Stimulated activated CD8-positive, alpha-beta memory T cell treated with anti-CD3 and anti-CD28 coated beads, Interleukin-4, amount 100 ng/mL, for 1 hour (primary cell): ENCODE measurements at places on chromosomes 2 and 18.

DNA sequence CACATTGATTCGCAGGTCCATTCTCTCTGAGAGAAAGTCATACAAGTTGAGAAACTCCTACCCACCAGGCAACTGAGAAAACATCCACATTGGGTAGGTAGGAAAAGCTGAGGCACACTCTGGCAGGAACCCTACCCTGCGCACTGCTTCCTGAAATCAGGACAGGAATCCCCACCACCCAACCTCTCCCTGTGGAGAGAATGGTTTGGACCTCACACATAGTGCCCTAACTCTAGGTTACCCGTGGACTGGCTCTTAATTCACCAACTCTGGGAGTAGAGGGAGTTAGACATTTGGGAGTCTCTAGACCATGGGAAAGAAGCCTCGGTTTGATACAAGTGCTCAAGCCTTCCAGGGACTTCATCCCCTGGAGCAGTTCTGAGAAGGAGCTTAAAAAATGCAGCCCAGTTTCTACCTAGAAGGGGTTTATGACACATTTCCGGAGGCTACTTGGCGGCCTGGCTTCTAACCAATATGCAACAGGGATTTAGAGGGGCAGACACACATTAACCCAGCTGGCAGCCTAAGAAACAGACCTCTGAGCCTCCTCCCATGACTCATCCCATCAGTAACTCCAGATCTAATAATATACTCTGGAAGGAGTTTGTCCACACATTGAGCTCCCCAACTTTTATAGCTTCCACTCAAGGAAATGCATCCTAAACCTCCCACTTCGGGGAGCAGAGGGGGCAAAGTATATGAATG is 136.7 kb downstream of the EML6 start:
- no peak for DNase-seq

GRCh38 chr2:206305523-206306245 is 31.2 kb downstream of the ZDBF2 start:
- DNase-seq: no peak

- DNase-seq: no peak
Measured at GRCh38 chr18:35635170-35635569, 53.6 kb downstream of the GALNT1 start.

DNA sequence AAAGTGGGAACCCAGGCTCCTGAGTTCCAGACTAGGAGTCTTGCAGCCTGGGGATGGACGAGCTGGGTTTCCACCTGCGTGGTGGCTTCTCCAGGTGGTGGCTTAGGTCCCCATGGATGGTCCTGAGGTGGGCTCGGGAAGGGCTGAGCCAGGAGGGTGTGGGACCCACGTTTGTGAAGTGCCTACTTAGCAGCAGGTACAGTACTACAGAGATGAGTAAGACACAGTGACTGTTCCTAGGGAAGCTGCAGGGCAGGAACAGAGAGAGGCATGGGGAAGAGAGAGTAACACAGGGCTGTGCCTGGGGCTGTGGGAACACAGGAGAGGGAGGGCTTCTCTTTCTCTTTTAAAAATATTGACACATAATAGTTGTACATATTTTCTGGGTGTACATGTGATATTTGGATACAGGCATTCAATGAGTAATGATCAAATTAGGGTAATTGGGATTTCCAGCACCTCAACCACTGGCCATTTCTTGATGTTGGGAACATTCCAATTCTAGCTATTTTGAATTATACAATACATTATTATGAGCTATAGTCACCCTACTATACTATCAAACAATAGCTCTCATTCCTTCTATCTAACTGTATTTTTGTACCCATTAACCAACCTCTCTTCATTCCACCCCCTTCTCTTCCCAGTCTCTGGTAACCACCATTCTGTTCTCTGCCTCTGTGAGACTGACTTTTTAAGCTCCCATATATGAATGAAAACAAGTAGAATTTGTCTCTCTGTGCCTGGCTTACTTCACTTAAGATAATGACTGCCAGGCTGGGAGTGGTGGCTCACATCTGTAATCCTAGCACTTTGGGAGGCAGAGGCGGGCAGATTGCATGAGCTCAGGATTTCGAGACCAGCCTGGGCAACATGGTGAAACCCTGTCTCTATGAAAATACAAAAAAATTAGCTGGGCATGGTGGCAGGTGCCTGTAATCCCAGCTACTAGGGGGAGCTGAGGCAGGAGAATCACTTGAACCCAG is 15.0 kb downstream of the TOGARAM2 start:
- DNase-seq: no peak

DNA sequence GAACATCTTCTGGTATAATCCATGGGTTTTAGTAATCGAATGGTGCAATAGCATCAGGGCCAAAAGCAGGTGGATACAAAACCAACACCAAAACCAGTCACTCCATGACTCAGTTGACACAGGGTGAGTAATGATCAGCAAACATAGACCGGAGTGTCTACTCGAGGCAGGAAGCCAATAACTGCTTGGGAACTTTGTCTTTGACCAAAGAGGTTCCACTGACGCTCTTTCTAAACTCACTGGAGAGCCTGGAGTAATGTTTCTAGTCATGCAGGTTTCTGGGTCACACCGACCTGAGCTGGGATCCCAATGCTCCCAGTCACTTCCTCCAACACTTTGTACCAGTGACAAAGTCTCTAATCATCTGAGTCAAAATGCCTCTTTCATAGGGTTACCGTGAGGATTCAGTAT is 30.9 kb downstream of the MREG start:
- no peak for DNase-seq

- DNase-seq: no peak
Measured at GRCh38 chr18:12393998-12394397, 13.7 kb upstream of the PRELID3A start.

- no peak for DNase-seq
Measured at GRCh38 chr2:12759248-12759647, 42.5 kb downstream of the TRIB2 start.

GRCh38 chr2:130915595-130916437 is 79.1 kb downstream of the ARHGEF4 start:
- DNase-seq: no peak
